ENCODE measurements at places on chromosomes 16 and 17. TPM values are rescaled to one million over a fixed set of nuclear protein-coding genes. Genes with fewer than 3 reads are reported as not detected.

TBC1D3E gene
- total RNA-seq = not detected

SLC38A8 gene
- total RNA-seq = not detected

TBC1D3H gene
- not detected for total RNA-seq

HASPIN gene
- total RNA-seq = 25.7 TPM

ITGAD gene
- not detected for total RNA-seq

MARVELD3 gene
- not detected for total RNA-seq
